Subcutaneous preadipocyte (primary cell): ENCODE measurements at places on chromosomes 13 and 19. TPM values are rescaled to one million over a fixed set of nuclear protein-coding genes. Genes with fewer than 3 reads are reported as not detected.

Gene FFAR2
- total RNA-seq = not detected in 2 replicates

Gene CADM4
- total RNA-seq = 0.37 and 0.59 TPM in 2 replicates

Gene ZNF880
- total RNA-seq = 17.3 and 17.4 TPM in 2 replicates

Gene NLRP4
- not detected in 2 replicates for total RNA-seq

Gene SIX5
- total RNA-seq = 6.6 and 7.8 TPM in 2 replicates

Gene HSH2D
- total RNA-seq = not detected in 2 replicates

Gene KCNC3
- total RNA-seq = under 0.01 TPM in 1 of 2 replicates, not detected in the other

Gene CGB2
- total RNA-seq = not detected in 2 replicates

Gene PLK5
- total RNA-seq = not detected in 2 replicates

Gene TTYH1
- not detected in 2 replicates for total RNA-seq

Gene ZNF442
- total RNA-seq = 1.4 and 1.8 TPM in 2 replicates

Gene GARIN5A
- total RNA-seq = not detected in 2 replicates

Gene ACP5
- total RNA-seq = 0.20 and 0.37 TPM in 2 replicates

Gene S1PR5
- 0.20 and 0.37 TPM in 2 replicates for total RNA-seq

Gene NRTN
- 0.20 TPM in 1 of 2 replicates, not detected in the other for total RNA-seq

Gene HOMER3
- total RNA-seq = 48.1 and 55.3 TPM in 2 replicates

Gene PCDH20
- not detected in 2 replicates for total RNA-seq

Gene ZNF836
- total RNA-seq = 3.3 and 5.1 TPM in 2 replicates

Gene DPF1
- total RNA-seq = 0.73 and 2.7 TPM in 2 replicates

Gene SUGP1
- 22.8 and 28.5 TPM in 2 replicates for total RNA-seq

Gene TSKS
- total RNA-seq = 0.59 and 1.5 TPM in 2 replicates

Gene CD37
- not detected in 2 replicates for total RNA-seq

Gene TMEM259
- total RNA-seq = 68.3 and 80.5 TPM in 2 replicates

Gene TMEM190
- total RNA-seq = not detected in 2 replicates

Gene ATP4B
- not detected in 2 replicates for total RNA-seq

Gene KLK7
- not detected in 2 replicates for total RNA-seq

Gene CNFN
- total RNA-seq = 0.37 TPM in 1 of 2 replicates, not detected in the other

Gene CEACAM4
- not detected in 2 replicates for total RNA-seq

Gene IGFL3
- not detected in 2 replicates for total RNA-seq

Gene TSSK6
- 2.2 and 2.7 TPM in 2 replicates for total RNA-seq

Gene C5AR2
- under 0.01 and 0.20 TPM in 2 replicates for total RNA-seq

Gene VSTM1
- total RNA-seq = not detected in 2 replicates

Gene ZNF428
- 13.3 and 20.2 TPM in 2 replicates for total RNA-seq

Gene ERICH4
- total RNA-seq = not detected in 2 replicates

Gene PODNL1
- 0.20 and 0.73 TPM in 2 replicates for total RNA-seq

Gene SLC6A16
- total RNA-seq = under 0.01 TPM in 1 of 2 replicates, not detected in the other

Gene SH2D3A
- total RNA-seq = not detected in 2 replicates

Gene CGB8
- total RNA-seq = not detected in 2 replicates

Gene PRR22
- 0.37 and 0.78 TPM in 2 replicates for total RNA-seq

Gene EFNB2
- under 0.01 and 4.1 TPM in 2 replicates for total RNA-seq

Gene PDE4A
- 5.1 and 6.1 TPM in 2 replicates for total RNA-seq

Gene ADPRHL1
- 2.2 and 3.9 TPM in 2 replicates for total RNA-seq

Gene GADD45B
- 20.3 and 22.4 TPM in 2 replicates for total RNA-seq
